Activated gamma-delta T cell treated with Interleukin-2 at 50 U/mL for 16 hours (primary cell): ENCODE measurements at places on chromosomes 4 and X.

DNA sequence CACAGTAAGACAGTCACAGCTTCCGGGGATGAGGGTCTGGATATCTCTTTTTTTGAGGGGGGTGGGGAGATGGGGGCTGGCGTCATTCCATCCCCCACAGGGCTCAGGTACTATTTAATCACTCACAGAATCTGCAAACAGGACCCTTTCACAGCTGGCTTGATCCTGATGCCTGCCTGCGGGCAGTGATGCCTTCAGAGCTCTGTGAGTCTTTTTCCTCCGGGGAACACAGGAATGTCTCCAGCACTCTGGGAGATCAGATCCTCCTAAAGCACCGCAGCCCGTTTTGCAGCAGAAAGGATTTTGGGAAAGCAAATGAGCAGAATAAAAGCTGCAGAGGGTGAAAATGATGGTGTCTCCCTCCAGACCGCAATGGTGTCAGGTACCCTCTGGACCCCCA lies 13.2 kb upstream of the SHOX start:
- no peak for DNase-seq

GRCh38 chr4:103289186-103289585 lies 91.0 kb upstream of the CENPE start:
- DNase-seq, result no peak

- DNase-seq, result no peak
Observed at GRCh38 chr4:53656421-53656981, 65.2 kb upstream of the LNX1 start.

- DNase-seq, result no peak
Observed at GRCh38 chr4:74038086-74038424, 434 bp downstream of the CXCL3 start.

DNA sequence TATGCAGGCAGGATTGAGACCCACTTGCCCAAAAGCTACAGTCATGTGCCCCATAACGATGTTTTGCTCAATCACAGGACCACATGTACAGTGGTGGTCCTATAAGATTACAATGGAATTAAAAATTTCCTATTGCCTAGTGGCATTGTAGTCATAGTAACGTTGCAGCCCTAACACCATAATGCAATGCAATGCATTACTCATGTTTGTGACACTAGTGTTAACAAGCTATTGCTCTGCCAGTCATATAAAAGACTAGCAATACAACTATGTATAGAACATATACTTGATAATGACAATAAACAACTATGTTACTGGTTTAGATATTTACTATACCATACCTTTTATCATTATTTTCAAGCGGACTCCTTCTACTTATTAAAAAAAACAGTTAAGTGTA lies 50.6 kb downstream of the VGLL1 start:
- no peak for DNase-seq

GRCh38 chr4:38605753-38606586 lies 58.0 kb upstream of the KLF3 start:
- DNase-seq, result no peak

- no peak for DNase-seq
Observed at GRCh38 chrX:103063918-103064434, at the start of gene BEX1. Gene BEX1, minus strand, starts transcription at chrX:103064171. Its CDS starts 897 bp downstream, at chrX:103063274.

- DNase-seq, result no peak
Observed at GRCh38 chr4:150080337-150080736, 2.1 kb downstream of the DCLK2 start.

DNA sequence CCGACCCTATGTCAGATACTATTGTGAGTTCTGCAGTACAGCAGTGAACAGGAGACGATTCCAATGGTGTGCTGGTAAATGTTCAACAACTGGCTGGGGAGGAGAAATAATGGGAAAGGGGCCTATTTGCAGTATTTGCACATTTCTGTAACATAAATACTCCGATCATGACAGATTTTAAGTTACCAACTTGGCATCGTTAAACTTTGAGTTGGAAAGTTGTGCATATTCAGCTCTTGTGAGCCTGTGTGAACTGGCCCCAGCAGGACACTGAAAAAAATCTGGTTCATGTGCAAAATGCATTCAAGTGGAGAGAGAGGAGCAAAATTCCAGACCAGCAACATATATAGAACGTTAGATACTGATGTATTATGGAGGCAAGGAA lies 175.0 kb downstream of the MAPK10 start:
- DNase-seq, result no peak
